Left lobe of liver (tissue), 2 donors: ENCODE measurements at places on chromosomes 2 and 18. TPM values are rescaled to one million over a fixed set of nuclear protein-coding genes. Genes with fewer than 3 reads are reported as not detected.

The IL36A gene
- total RNA-seq = not detected

The IL36RN gene
- not detected for total RNA-seq

The TWSG1 gene
- total RNA-seq = 4.4 TPM

The RAB6C gene
- total RNA-seq = not detected

The PXDN gene
- 9.4 TPM for total RNA-seq

The ERFE gene
- not detected for total RNA-seq

The ATP6V1B1 gene
- total RNA-seq = not detected

The DNAJC5G gene
- not detected for total RNA-seq

The COLEC11 gene
- total RNA-seq = 40.1 TPM

- no peak for DNase-seq
Observed at GRCh38 chr2:177327009-177327408, 62.5 kb upstream of the NFE2L2 start.

DNA sequence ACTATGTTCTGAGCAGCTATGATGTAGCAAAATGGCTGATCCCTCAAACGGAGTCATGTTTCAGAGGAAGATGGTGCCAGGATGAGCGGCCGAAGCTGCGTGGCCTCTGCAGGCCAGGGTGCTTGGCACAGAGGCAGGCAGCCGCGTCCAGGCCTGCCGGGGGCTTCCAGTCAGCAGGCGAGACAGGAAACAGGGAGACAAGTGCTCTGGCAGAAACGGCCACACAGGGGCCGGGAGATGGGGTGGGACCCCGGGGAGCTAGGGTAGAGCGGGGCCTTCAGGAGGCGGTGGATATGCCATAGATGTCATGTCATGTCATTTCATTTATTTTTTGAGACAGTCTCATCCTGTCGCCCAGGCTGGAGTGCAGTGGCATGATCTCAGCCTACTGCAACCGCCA lies 50.7 kb downstream of the EIPR1 start:
- DNase-seq = no peak

DNA sequence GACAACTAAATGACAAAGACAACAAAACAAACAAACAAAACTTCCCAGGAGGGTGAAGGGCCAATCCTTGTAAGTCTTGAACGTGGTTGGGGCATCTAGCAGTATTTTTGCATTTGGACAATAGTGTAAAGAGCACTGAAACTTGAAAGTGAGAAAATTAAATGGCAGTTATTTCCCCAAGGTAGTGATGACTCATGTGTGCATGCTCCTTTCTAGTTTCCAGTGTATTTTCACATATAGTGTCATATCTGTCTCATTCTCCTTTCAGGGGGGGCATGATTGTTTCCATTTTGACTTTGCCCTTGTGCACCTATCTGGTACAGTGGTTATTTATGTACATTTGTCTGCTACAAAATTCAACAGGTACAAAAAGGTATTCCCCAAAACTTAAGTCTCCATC lies 39.5 kb downstream of the CERS6 start:
- no peak for DNase-seq

- peak; percentile 43 for DNase-seq
Observed at GRCh38 chr2:239692362-239692851, 291.6 kb upstream of the HDAC4 start.

GRCh38 chr2:240086563-240086962 lies 33.2 kb upstream of the OR6B3 start:
- DNase-seq = no peak

DNA sequence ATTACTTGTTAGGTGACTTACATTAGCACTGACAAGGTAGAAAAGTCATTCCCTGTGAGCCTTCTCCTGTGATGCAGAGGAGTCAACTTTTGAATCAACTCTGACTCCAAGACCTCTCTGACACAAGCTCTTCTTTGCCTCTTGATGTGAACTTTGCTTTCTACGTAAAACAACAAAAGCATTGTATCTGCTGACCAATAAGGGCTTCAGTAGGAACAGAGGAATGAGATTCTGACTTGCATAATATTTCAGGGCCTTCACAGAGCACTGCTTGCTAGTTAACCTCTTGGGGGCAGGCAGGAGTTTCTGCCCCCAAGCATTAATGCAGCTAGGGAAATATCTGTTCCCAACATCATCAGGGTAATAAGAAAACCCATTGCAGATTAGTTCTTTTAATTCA lies 791.5 kb downstream of the BCL11A start:
- no peak for DNase-seq

GRCh38 chr18:30334781-30335180 lies 707.8 kb downstream of the DSC3 start:
- no peak for DNase-seq

- no peak for DNase-seq
Observed at GRCh38 chr2:196640031-196640548, 575 bp downstream of the CCDC150 start.

DNA sequence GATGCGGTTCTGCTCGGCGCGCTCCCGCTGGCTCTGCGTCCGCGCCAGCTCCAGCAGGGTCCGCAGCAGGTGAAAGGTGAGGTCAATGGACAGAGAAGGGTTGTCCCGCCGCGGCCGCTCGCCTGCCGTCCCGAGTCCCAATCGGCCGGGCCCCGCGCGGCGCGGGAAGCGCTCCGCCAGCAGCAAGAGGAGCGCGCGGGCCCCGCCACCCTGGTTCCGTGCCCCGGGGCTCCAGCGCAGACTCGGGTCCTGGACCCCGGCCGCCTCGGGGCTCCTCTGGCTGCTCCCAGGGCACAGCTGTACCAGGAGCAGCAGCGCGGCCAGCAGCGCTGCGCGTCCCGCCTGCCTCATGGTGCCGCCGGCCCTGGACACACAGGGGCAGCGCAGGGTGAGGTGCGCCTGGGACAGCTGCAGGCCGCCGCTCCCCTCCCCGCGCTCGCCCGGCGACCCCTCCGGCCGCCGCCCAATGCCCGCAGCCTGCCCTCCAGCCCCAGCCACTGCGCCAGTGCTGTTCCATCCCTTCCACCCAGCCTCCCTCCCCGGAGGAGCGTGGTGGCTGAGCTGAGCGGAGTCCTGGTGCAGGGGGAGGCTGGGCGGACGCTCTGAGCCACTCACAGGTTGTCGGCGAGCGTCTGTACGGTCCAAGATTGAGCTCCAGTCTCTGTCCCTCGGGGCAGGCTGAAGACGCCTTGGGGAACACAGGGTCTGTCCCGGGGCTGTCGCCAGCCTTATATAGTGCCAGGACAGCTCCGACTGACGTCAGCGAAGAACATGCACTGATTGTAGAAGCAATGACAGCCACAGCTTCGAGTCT lies 493 bp downstream of the UCN start:
- DNase-seq = no peak

GRCh38 chr2:191272064-191272463 lies 26.9 kb downstream of the MYO1B start:
- no peak for DNase-seq

DNA sequence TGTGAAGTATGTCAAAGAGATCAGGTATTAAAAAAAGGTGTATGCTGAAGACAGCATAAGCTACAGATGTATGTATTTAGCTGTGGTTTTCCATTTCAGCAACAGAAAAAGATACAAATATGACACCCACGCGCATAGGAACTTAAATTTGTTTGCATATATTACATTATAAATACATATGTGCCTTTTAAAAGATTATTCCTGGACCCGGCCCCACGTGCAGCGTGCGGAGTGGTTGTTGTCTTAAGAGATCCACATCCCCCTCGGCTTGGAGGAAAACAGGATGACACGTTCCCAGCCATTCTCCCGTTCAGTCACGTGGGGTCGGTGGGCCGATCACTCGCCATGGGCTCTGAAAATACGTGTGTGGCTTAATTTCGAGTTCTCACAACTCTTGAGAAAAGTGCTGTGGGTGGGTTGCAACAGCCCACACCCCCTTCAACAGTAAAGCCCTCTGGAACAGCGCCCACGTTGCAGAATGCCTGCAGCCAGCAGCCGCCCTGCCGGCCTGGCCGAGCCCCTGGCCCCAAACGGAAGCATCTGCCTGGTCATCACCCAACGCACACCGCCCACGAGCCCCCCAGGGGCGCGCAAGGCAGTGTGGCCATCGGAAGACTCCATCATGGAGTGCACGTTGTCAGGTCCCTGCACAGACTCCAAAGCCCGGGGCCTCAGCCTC lies 18.6 kb upstream of the KCNG2 start:
- no peak for DNase-seq

DNA sequence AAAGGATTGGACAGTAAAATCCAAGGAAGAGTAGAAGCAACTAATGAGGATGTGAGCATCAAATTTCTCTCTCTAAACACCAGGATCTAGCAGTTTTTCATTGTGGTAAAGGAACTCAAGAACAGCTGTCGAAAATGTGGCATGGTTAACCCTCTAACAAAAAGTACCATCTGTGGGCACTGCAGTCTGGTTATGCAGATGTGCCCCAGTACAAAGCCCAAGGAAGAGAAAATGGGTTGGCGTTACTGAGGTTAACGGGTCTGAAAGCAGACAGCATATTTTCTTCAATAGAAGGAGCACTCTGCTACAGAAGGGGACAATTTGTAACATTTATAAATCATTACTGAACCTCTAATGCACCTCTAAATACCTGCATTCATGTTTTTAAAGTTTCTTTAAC lies 253.0 kb upstream of the HNRNPA3 start:
- no peak for DNase-seq

- DNase-seq = no peak
Observed at GRCh38 chr2:169980643-169981042, 153.4 kb downstream of the UBR3 start.

DNA sequence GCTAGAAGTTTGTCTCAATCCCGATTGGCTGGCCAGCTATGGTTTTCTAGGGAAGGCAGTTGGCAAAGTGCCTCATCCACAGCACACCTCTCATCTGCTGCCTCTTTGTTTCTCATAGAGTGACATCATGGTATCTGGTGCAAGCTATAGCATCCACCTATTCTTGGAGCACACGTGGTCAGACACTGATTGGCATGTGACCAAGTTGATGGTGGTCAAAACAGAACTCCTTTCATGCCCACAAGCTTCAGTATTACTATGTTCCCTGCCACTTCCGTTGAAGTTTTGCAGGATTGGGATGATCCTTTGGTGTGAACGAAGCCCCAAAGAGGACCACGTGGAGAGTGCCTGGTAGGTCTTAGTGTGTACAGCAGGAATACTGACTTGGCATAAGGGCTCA lies 28.8 kb downstream of the TTC32 start:
- DNase-seq = no peak

- peak; percentile 37 for DNase-seq
Observed at GRCh38 chr2:98912957-98913915, 22.8 kb downstream of the CRACDL start.

GRCh38 chr2:25964891-25965290 lies 17.4 kb downstream of the KIF3C start:
- DNase-seq = no peak

DNA sequence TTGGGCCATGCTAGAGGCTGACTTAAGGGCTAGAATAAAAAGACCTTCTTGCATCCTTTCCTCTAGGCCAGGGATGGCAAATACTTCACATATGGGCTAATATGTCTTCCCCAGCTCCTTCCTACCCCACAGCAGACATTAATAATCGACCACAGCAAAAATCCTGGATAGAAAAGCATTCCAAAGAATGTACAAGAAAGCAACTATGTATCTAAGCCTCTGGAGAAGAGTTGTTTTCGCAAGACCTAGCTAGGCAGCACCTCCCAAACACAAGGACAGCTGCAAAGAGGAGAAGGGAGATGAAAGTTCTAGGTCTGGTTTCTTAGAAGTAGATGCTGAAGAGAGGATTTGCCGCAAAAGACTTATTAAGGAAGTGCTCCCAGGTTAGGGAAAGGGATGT lies 372.6 kb downstream of the SLC4A3 start:
- no peak for DNase-seq
